ENCODE measurements at places on chromosomes 7 and 10.

DNA sequence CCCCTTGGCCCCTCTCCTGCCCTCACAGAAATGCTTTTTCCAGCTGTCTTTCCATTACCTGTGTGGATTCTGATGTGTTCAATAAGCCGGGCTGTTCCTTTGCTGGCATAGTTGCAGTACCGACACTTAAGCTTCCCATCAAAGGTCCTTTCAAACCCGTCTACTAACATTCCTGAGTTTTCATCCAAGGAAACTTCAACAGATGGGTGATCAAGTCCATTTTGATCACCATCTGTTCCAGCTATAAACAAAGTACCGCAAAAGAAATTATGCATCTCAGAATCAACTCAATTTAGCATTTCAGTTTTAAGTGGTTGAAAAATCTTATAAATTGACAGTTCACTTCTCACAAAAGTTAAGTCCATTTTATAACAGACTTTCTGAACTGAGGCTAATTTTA, 12.7 kb downstream of the IKZF5 start:
- DNase-seq: no peak

GRCh38 chr7:6261699-6262098, 10.7 kb downstream of the CYTH3 start:
- DNase-seq: peak; percentile 23

- no peak for DNase-seq
Observed at GRCh38 chr7:48171202-48171601, at the start of gene ABCA13. TSS of gene ABCA13 (plus strand) at chr7:48171458. CDS start at chr7:48171484, 26 bp downstream.

DNA sequence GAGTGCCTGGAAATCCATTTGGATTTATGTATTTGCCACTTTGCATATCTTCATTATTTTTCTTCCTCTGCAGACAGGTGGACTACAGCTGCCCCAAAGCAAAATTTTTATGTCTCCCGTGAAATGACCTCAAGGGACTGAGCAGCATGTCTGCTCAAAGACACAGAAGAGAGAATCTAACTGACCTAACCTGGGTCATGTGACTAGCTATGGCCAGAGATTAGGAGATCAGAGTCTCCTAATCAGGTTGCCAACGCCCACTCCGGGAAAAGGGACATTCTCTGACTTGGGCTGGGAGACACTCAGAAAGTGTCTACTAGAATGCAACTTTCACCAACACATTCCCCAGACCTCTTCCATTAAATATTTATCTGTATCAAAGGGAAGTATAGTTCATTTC, 2.5 kb upstream of the BAMBI start:
- no peak for DNase-seq

GRCh38 chr7:120550494-120551048, 277.6 kb downstream of the KCND2 start:
- peak; percentile 64 for DNase-seq

GRCh38 chr7:27159266-27160144, 3.0 kb upstream of the HOXA7 start:
- no peak for DNase-seq

DNA sequence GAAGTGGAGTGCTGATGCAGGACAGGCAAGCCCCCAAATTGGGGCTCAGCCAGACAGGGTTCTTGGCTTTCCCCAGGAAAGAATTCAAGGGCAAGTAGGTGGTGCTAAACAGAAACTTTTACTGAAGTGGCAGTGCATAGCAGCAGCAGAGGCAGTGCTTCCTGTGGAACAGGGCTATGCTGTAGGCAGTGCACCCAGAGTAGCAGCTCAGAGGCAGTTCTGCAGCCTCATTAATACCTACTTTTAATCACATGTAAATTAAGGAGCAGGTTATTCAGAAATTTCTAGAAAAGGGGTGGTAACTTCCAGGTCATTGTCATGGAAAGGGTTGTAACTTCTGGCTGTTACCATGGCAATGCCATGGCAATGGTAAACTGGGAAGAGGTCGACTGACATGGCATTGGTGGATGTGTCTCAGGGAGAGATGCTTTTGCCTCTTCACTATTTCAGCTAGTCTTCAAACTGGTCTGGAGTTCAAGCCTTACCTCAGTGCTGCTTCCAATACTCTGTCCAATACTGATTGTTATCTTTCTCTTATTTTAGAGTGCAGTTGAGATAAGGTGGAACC, 29.2 kb downstream of the PRSS58 start:
- no peak for DNase-seq

GRCh38 chr7:80770675-80771081, 132.2 kb downstream of the CD36 start:
- no peak for DNase-seq

GRCh38 chr10:49083261-49083660, 32.1 kb downstream of the VSTM4 start:
- DNase-seq: peak; percentile 13

DNA sequence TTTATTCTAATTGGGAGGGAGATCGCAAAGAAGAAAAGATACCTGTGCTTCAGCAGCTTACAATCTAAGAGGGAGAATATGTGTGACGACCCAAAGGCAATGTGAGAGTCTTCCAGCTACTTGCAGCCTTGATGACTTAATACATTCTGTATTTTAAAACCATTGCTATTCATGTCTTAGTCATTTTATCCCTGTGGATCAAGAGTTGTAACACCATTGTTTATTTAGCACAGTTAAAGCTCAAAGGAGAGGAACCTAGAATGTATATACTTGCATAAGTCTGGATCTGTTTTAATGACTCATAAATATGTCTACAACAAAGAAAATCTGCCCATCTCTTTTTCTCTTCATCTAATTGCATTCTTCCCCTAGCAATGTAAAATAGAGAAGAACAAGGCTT, 117.9 kb upstream of the DLX6 start:
- DNase-seq: no peak

DNA sequence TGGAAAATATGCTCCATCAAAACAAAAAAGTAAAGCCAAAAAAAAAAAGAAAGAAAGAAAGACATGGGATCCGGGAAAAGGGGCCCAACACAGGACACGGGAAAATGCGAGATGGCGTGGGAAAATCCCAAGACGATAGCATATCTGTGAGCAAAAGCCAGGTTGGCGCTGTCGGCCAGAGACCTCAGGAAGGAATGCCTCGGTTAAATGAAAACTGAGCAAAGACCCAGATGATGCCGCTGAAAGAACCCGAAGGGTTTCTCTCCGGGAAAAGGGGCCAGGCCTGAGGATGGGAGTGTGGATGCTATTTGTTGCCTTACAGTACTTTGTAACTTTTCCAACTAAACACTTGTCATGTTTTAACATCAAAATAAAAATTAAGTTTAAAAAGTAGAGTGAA, 49.5 kb upstream of the PPP2R2D start:
- DNase-seq: no peak

DNA sequence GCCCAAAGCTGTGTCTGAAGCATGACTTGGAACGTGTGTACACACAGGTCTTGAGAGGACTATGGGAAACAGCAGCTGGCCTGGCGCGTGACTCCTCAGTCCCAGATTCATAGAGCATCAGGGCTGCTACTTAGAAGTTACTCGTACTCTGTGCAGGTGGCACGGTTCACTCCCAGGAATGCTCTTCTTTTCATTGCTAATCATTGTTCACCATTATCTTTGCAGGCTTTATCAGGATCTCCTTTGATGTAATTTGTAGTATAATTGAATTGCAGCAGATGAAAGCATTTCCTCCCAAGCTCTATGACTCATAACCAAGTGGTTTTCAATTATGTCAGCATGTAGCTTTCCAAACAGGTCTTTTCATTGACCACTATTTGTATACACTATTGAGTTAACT, 938.9 kb downstream of the NRG3 start:
- peak; percentile 19 for DNase-seq

GRCh38 chr7:32479574-32480200, 10.5 kb downstream of the LSM5 start:
- DNase-seq: peak; percentile 77

DNA sequence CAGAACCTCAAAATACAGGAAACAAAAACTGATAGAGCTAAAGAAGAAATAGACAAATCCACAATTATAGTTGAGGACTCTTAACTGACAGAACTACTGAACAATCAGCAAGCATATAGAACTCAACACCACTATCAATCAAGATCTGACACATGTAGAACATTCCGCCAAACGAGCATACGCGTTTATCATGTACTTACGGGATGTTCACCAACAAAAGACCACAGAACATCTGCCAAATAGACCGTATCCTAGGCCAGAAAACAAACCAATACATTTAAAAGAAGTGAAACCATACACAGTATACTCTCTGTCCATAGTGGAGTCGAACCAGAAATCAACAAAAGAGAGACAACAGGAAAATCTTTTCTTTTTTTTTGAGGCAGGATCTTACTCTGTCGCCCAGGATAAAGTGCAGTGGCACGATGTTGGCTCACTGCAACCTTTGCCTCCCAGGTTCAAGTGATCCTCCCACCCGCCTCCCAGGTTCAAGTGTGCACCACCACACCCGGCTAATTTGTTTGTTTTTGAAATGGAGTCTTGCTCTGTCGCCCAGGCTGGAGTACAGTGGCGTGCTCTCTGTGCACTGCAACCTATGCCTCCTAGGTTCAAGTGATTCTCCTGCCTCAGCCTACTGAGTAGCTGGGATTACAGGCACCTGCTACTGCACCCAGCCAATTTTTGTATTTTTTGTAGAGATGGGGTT, 5.1 kb downstream of the GNA12 start:
- peak; percentile 46 for DNase-seq

DNA sequence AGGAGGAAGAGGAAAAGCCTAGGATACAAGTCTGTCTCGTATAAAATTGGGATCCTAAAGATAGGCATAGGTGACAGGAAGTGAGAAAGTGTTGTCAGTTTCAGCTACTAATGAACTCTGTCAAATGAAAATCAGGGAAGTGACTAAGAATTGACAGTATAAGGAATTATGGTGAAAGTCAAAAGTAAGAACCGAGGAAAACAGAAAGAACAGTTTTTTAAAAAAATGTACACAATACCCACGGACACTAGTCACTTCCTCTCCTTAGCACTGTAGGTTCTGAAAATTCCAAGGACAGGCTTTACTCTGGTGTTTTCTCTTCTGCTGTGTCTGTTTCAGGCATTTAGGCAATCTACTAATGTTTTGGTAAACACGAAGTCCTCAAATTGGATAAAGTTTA, 42.3 kb downstream of the ATAD1 start:
- DNase-seq: peak; percentile 71

DNA sequence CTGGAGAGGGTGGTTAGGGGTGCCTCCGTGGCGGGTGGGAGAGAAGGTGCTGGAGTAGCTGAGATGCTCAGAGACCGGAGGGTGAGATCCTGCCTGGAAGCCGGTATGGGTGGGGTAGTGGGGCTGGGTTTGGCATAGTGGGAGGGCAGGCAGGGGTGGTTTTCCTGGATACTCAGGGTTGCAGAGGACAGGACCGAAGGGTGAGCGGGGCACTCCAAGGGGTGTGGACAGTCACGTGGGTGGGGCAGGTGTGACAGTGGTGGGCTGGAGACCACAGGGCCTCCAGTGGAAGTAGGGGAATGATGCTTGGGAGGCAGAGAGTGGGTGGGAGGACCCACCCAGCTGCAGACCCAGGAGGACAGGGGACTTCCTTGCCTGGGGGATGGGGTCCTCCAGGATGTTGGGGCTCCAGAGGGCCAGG, 1.9 kb downstream of the SCART1 start:
- DNase-seq: no peak

GRCh38 chr7:13988065-13988464, 1.4 kb downstream of the ETV1 start:
- DNase-seq: peak; percentile 72

Measured in cardiac fibroblast (primary cell).